ENCODE measurements at places on chromosomes 1 and 21.

- no peak for DNase-seq
Measured at GRCh38 chr1:88401313-88401712, 282.8 kb upstream of the PKN2 start.

DNA sequence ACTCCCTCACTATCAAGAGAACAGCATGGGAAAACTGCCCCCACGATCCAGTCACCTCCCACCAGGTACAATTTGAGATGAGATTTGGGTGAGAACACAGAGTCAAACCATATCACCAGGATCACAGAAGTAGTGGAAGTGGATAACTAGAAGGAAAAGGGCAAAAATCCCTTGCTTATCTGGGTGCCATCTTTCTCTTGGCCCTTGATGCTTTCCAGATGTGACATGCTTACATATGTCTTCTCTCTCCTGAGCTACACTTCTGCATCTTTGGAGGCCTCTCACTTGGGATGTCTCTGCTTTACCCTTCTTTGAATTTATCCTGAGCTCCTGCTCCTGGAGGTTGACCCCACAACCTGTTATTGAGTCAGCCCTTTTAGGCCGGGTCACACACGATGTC, 57.6 kb upstream of the APOBEC4 start:
- no peak for DNase-seq

GRCh38 chr1:84619383-84620102, 45.3 kb upstream of the CTBS start:
- DNase-seq, result no peak

DNA sequence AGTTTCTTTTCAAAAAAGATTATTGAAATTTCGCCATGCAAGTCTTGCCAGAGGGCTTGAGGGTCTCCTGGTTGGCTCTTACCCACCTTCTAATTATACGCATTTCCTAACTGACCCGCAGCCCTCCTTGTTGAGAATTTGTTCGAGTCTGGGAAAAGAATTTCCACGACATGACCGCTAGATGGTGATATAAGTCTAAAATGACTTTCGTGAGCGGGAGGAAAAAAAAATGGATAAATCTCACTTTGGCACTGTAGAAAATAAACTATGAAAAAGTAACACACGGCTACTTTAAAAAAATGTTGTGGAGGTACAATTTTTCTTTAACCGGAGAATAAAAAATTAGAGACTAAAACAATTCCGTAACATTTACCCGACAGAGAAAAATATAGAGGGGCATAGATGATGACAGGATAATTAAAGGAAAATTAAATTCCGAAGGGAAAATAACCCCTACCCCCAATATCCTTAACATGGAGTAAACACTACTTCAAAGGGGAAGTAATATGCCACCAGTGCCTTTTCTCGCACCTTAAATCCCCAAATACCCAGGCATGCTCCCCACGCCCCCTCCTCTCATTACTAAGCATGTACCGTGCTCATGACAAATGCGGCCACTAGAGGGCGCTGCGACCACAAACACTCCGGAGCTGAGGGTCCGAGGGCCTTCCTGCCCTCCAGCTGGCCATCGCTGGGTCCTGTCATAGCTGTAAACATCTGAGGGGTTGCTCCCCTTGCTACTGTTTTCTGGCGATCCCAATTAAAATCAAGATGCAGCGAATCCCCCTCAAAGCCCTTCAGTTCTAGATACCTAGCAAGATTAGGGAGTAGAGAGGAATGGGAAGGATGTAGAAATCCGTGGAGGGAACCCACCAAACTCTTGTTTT, 266.9 kb downstream of the ASTN1 start:
- DNase-seq, result no peak

GRCh38 chr1:206066479-206067171, 13.7 kb downstream of the RHEX start:
- no peak for DNase-seq

- no peak for DNase-seq
Measured at GRCh38 chr21:15728046-15728445, 1.7 kb upstream of the USP25 start.

GRCh38 chr1:175817445-175817844, 74.0 kb upstream of the TNR start:
- DNase-seq, result no peak

DNA sequence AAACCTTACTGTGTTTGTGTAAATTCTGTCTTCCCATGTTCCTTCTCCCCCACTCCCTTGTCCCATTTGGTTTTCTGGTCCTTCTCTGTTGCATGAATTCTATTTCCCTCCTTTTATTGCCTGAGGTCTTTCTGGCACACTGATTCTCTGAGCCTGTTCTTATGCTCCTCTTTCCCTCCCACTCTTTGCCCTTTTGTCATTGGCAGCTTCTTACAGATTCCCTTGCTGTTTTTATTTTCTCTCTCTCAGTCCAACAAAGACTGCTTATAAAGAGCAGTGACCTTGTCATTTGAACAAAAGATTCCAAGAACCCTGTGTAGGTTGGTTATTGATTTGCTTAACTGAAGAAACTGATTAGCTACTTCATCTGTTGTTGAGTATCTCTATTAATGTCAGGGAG, 49.7 kb downstream of the GPR52 start:
- no peak for DNase-seq

- no peak for DNase-seq
Measured at GRCh38 chr1:11105586-11105985, 5.9 kb upstream of the EXOSC10 start.

GRCh38 chr1:212525479-212526110, 83.0 kb upstream of the ATF3 start:
- no peak for DNase-seq

DNA sequence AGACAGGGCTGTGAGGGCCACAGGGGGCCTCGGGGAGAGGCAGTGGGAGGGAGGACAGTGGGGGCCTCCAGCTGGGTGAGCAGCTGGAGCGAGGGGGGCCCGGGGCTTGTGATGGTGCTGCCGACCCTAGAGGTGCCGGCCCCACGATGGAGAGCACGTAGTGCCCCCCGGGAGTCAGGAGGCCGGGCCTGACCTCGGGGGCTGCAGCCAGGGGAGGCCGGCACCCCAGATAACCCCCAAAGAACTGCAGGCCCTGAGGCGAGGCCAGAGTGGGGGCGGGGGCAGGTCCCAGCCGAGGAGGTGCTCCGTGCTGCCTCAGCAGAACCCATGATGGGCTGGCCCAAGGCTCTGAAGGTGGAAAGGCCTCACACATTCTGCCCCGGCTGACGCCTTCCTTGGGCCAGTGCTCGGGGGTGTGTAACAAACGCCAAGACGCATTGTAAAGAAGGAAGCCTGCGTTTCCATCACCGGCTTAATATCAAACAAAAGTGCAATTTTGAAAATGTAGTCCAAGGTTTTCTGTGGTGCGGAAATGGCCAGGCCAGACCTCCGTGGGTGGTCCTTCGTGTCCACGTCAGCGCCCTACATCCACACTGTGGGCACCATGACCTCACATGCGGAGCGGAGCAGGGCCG, 55.2 kb downstream of the COL6A1 start:
- DNase-seq, result no peak

GRCh38 chr21:32844653-32845436, 73.3 kb upstream of the PAXBP1 start:
- DNase-seq, result no peak

GRCh38 chr21:45747802-45748445, 104.4 kb downstream of the PCBP3 start:
- no peak for DNase-seq

DNA sequence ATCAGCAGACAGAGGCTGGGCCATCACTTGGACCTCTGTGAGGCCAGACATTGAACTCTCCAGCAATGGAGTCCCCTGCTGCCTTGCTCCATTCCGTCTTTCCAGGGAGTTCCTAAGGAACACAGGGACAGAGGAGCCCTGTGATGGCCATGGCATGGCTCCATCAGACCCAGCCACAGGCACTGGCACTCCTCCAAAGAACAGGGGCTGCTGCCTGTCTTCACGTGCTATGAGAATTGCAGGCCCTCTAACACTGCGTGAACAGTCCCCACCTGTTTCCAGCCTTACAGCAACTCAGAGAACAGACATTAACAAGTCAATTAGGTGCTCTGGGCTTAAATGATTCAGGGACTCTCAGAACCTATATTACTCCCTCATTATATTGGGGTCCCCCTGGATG, 140.8 kb downstream of the ASTN1 start:
- no peak for DNase-seq

- no peak for DNase-seq
Measured at GRCh38 chr21:16476056-16476825, 746.5 kb downstream of the USP25 start.

GRCh38 chr1:59041646-59042277, 255.1 kb upstream of the FGGY start:
- no peak for DNase-seq

DNA sequence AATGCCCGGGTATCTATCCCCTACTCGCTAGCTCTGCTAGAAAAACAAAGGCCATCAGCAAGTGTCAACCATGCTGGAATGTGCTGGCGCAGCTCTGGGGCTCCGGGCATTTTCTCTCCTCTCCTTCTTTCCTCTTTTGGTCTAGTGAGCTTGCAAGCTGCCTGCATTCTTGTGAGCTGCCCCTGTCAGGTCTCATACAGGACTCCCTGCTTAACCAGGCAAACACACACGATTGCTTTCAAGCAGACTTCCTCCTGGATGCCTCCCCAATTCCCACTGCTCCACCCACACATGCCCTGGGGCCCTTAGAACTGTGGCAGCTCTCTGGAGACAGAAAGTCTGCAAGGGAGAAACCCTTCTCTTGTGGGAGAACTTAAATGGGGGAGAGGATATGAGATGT, 35.7 kb upstream of the SUCO start:
- DNase-seq, result no peak

GRCh38 chr1:113958691-113959090, 20.6 kb upstream of the OLFML3 start:
- DNase-seq, result no peak

- DNase-seq, result no peak
Measured at GRCh38 chr1:14553711-14554110, 44.8 kb upstream of the KAZN start.

DNA sequence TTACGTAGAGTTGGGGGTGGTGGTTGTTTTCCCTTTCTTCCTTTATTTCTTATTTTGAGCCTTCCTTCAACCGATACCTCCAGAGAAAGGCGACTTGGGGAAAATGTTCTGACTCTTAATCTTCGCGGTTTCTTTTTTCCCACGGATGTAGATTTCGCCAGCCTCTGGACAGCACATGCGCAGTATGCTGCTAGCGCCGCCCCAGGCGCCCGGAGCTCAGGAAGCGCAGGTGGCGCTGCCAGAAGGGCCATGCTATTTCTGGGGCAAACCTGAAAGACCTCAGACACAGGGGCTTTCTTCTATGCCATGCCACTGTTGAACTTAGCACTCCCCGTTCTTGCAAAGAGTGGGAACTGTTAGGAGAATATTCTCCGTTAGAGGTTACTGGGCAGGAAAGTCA, 392.1 kb downstream of the KIF26B start:
- no peak for DNase-seq

DNA sequence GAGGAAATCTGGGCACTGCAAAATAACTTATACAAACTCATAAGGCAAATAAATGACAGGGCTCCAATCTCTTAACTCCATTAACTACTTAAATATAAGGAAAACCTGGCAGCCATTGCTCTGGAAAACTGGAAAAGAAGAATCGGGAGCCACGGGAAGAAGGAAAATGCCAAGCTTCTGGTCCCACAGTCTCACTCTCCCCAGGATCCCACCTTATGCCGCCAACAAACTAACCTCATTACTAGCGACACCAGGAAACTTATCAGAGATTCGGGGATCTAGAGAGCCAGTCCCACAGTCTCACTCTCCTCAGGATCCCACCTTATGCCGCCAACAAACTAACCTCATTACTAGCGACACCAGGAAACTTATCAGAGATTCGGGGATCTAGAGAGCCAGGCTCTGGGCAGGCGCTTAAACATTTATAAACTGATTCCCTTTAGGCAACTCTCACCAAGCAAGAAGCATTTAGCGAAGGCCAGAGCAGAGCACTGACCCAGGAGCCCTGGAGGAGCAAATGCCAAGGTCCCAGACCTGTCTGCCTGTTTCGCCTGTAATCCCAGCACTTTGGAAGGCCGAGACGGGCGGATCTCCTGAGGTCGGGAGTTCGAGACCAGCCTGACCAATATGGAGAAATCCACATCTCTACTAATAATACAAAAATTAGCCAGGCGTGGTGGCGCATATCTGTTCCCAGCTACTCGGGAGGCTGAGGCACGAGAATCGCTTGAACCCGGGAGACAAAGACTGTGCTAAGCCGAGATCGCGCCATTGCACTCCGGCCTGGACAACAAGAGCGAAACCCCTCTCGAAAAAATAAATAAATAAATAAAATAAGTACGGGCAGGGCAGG, 720 bp downstream of the PSMB2 start:
- no peak for DNase-seq

DNA sequence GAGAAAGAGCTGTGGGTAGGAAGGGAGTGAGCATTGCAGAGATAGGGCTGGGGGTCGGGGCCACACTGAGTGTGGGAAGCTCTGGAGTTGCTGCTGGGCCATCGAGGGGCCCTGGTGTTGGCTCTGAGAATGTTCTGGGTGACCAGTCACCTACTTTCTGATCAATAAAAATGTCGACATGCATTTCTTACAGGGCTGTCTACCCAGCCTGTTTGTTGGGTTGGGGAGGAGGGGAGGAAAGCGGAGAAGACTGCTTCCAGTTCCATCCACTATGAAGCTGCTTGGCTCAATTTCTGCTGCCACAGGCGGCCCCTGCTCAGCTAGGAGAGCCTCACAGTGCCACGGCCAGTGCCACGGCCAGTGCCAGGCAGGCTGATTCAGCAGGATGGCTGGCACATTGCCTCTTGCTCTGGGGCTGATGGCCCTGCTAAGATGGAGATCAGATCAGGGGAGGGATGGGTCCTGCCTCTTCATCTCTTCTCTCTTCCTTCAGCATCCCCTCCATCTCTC, 3.0 kb upstream of the PADI3 start:
- no peak for DNase-seq
